ENCODE measurements at places on chromosomes 3 and 15. TPM values are rescaled to one million over a fixed set of nuclear protein-coding genes. Genes with fewer than 3 reads are reported as not detected.

The LRRC31 gene
- total RNA-seq, result 0.09 TPM

GRCh38 chr15:101244036-101244781 is 7.6 kb downstream of the CHSY1 start:
- DNase-seq, result peak; percentile 69
- peak overlapping the region; percentile 2 for H3K4me3 ChIP-seq
- H3K27me3 ChIP-seq, result no peaks in the 10 kb centered on the region
- H3K27ac ChIP-seq, result peak overlapping the region; percentile 73
- H3K36me3 ChIP-seq, result no peaks in the 10 kb centered on the region

DNA sequence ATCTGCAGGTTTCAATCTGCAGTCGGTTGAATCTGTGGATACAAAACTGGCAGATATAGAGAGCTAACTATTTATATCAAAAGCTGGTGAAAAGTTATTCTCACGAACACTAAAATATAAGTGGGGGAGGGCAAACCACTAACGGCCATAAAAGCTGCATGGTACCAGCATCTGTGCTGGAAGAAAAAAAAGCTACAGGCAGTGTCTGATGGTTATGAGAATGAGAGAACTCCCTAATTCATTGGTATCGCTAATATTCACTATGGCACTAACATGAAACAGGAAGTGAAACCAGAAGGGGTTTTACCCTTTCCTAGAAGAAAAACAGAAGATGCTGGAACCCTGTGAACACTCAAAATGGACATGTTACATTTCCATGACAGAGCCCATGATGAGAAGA is 15.9 kb downstream of the CEP70 start:
- peak overlapping the region; percentile 39 for H3K4me3 ChIP-seq
- peak overlapping the region; percentile 65 for H3K27ac ChIP-seq
- no peaks in the 10 kb centered on the region for H3K27me3 ChIP-seq
- peak; percentile 37 for DNase-seq

DNA sequence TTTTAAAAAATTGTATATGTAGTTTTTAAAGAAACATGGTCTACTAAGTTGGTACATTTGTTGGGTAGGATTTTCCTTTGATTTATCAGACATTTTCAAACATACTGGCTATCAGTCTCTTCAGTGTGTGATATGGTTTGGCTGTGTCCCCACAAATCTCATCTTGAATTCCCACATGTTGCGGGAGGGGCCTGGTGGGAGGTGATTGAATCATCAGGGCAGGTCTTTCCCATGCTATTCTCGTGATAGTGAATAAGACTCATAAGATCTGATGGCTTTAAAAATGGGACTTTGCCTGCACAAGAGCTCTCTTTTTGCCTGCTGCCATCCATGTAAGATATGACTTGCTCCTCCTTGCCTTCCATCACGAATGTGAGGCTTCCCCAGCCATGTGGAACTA is 121.9 kb downstream of the ABI3BP start:
- DNase-seq, result no peak
- no peak overlapping the region for H3K27ac ChIP-seq
- no peaks in the 10 kb centered on the region for H3K4me1 ChIP-seq
- no peaks in the 10 kb centered on the region for H3K27me3 ChIP-seq

DNA sequence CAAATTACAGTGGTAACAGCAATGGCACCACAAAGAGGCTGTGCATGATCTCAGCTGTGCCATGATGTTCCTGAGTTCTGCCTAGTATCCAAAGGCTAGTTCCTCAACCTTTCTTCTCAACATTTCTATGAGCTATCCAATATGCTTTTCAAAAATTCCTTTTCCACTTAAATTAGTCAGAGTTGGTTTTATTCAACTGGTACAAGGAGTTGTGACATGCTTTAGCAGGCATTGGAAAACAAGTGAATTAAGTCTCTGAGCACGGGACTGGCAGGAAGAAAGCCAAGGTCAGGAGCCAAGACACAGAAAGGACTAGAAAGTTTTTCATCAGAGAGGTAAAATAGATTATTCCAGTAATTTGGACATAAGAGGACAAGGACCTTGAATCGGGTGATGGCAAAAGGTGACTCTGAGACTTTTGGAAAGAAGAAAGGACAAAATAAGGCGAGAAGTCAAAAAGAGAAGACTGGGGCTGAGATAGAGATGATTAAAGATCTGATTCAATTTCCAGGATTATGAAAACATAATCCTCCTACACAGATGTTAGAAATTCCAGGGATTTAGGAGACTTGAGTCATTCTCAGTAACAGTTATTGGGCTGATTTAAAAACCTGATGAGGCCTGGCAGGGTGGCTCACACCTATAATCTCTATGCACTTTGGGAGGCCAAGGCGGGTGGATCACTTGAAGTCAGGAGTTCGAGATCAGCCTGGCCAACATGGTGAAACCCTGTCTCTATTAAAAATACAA is 36.1 kb downstream of the PBRM1 start:
- peaks cover 48% of the 10 kb centered on the region for H3K36me3 ChIP-seq
- DNase-seq, result no peak
- no peaks in the 10 kb centered on the region for H3K4me1 ChIP-seq
- H3K27ac ChIP-seq, result no peak overlapping the region

GRCh38 chr3:53938645-53939044 is 47.0 kb upstream of the SELENOK start:
- no peak overlapping the region for H3K4me3 ChIP-seq
- no peak overlapping the region for H3K27ac ChIP-seq
- no peaks in the 10 kb centered on the region for H3K4me1 ChIP-seq
- peak; percentile 49 for DNase-seq
- H3K36me3 ChIP-seq, result no peaks in the 10 kb centered on the region
- no peaks in the 10 kb centered on the region for H3K27me3 ChIP-seq

DNA sequence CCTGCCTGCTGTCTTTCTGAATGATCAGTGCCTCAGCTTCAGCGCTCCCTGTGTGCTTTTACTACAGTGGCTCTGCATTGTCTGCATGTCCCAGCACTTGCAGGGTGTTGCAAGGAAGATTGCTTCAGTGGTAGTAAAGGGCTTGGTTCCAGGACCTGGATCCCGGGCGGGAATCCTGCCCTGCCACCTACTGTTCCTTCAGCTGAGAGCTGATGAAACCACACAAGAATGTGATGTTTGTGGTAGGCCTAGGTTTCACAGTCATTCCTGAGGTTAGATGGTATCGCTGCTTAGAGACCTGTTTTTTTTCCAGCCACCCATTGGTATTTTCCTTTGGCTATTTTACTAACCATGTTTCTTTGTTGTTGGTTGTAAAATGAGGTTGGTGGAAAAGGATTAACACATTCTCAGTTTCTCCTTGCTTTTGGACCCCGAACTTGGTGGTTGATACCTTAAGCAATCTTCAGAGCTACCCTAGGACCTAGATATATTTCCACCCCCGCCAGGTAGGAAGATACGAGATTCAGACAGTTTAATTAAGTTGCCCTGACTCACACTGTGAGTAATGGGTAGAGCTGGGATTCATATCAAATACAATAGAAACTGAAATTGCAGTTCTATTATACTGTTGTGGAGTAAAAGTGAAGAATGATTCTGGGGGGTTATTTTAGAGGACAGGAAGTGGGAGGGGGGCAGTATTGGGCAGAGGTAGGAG is 11.4 kb downstream of the GPR87 start:
- H3K27ac ChIP-seq, result peak overlapping the region; percentile 11
- DNase-seq, result no peak
- no peak overlapping the region for H3K4me3 ChIP-seq
- H3K4me1 ChIP-seq, result peaks cover 7% of the 10 kb centered on the region
- no peaks in the 10 kb centered on the region for H3K27me3 ChIP-seq
- H3K36me3 ChIP-seq, result no peaks in the 10 kb centered on the region

The FES gene
- 8.3 TPM for total RNA-seq

- no peaks in the 10 kb centered on the region for H3K4me1 ChIP-seq
- no peak for DNase-seq
- H3K4me3 ChIP-seq, result no peak overlapping the region
Measured at GRCh38 chr3:43046583-43046982, 59.3 kb downstream of the POMGNT2 start.

The PATL2 gene
- 2.2 TPM for total RNA-seq

- H3K4me3 ChIP-seq, result no peak overlapping the region
- no peaks in the 10 kb centered on the region for H3K27me3 ChIP-seq
- DNase-seq, result peak; percentile 47
- H3K4me1 ChIP-seq, result peaks cover 22% of the 10 kb centered on the region
- no peak overlapping the region for H3K27ac ChIP-seq
Measured at GRCh38 chr3:53821631-53822121, 24.5 kb downstream of the CHDH start.

Measured in thymus (tissue), 14 donors.